ENCODE measurements at places on chromosomes 1 and 21.

GRCh38 chr1:32647308-32648134 lies 2.8 kb downstream of the ZBTB8OS start:
- no peak for DNase-seq

DNA sequence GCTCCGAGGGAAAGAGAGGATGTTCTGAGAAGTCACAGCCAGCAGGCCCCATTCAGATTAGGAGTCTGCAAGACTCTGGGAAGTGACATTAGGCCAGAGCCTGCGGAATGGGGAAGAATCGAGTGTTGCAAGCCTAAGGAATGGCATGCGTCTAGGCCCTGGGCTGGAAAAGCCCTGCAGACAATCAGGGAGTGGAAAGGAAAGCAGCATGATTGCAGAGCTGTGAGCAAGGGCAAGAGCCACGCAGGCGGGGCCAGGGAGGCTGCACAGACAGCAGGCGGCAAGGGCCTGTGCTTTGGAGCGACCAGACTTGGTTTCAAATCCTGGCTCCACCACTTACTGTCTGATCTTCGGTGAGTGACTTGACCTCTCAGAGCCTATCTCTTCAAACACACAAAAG lies 118.2 kb downstream of the RRAGC start:
- DNase-seq = no peak

GRCh38 chr1:220281159-220281574 lies 8.9 kb upstream of the RAB3GAP2 start:
- DNase-seq = no peak

DNA sequence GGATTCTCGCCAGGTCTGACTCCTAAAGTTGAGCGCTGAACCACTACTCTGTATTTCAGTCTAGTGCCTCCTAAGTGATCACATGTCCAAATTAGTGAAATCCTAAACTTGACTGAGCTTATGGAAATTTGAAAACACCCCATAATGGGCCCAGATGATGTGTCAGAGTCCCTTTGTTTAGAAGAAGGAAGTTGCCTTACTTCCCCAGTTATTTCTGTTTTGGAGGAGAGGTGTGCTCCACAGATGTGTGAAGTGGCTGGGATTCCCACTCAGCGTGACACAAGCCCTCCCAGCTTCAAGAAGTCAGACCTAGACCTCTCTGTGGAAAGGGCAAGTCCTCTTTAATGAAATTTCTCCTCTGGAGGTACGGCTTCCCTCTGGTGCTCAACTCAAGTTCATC lies 188.8 kb downstream of the TTLL7 start:
- DNase-seq = no peak

GRCh38 chr1:40315795-40316594 lies 1.1 kb downstream of the COL9A2 start:
- peak; percentile 40 for DNase-seq

Measured in head of caudate nucleus (tissue), 42 donors.